NCI-H1930 (cell line): ENCODE measurements at places on chromosomes 1 and 21.
A peak's percentile ranks its signal among the peaks of the same experiment; 100 is the strongest.

GRCh38 chr21:14630556-14631069, 84.5 kb upstream of the SAMSN1 start:
- DNase-seq, result no peak

- DNase-seq, result no peak
These were observed 65.2 kb downstream of the CD247 start for GRCh38 chr1:167453123-167453522.

DNA sequence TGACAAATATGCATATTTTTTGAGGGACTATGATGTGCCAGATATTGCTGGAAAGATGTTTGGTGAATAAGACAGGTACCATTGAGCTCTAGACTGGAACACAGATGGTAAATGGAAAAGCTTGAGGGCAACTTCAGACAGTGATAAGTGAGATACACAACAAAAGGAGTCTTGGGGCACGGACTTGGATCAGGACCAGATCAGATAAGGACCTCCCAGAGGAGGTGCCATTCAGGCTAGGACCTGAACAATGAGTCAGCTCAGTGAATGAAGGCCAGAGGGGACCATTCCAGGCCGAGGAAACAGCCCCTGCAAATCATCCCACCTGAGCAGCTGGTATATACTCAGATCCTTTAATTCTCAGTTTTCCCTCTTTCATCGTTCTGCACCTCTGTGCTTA, 1.8 kb upstream of the KCNJ15 start:
- no peak for DNase-seq

- peak; percentile 49 for DNase-seq
These were observed 11.7 kb upstream of the BNIPL start for GRCh38 chr1:151024540-151025146.

DNA sequence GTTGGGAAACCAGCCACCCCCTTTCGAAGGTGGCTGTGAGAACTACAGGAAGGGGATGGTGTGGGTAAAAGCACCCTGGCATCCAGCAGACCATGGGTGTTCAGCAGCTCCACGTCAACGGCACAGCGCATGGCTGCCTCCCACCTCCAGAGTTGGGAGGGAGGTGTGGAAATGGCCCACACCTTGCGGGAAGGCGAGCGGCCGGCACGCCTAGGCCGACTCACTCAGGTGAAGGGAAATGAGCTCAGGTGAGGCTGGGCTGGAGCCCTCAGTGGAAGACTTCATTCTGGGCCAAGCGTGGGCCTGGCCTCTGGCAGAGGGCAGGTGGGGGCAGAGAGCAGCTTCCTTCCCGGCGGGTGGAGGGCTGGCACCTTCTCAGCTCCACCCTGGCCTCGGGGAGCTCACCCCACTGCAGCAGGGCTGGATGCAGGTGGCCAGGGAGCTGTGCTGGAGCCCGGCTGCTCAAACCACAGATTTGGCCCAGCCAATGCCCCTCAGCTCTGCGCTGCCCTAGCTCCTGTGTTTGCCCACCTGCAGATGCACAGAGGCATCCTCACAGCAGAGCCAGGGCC, 24.8 kb upstream of the ALDH4A1 start:
- no peak for DNase-seq

- DNase-seq, result no peak
These were observed 96.7 kb upstream of the S1PR1 start for GRCh38 chr1:101139821-101140718.

DNA sequence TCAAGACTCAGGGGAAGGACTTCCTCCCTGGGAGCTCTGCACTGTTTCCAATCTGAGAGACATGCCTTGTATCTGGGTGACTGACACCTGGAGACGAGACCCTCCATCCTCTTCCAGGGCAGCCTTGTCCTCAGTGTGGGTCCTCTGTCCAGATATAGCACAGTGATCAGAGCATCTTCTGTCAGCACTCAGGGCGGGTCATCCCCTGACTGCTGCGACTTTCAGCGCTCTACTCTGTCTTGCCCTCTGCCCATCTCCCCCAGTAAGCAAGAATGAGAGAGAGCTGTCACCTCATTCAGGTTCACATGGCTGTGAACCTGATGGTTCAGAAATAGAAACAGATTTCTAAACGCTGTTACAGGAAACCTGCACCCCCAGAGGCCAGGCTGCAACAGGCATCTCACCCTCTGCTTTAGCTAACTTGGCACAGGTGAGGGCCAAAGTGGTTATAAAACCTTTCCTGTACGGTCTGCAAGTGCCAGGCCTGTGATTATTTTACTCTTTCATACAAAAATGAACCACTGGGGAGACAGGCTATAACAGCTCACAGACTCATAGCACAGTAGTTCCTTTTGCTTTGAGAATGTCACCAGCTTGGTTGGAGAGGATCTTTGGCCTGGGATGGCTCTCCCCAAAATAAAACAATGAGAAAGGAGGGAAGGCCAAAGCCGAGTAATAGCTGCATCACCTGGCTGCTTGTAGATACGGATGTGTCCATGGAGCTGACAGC, 11.4 kb upstream of the TENT5C start:
- no peak for DNase-seq

GRCh38 chr1:42853116-42853884, 6.9 kb downstream of the ZNF691 start:
- no peak for DNase-seq

GRCh38 chr1:40711465-40712404, 20.2 kb downstream of the NFYC start:
- DNase-seq, result no peak

- no peak for DNase-seq
These were observed 3.7 kb upstream of the FABP3 start for GRCh38 chr1:31376375-31377134.

DNA sequence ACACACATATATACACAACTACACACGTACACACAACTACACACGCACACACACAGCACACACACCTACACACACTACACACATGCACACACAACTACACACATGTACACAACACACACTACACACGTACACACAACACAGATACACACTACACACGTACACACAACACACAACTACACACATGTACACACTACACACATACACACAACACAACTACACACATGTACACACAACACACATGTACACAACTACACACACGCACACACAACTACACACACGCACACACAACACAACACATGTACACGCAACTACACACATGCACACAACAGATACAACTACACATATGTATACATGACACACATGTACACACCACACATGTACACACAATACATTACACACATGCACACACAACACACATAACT, 318.1 kb downstream of the CAMTA1 start:
- DNase-seq, result no peak

GRCh38 chr1:161910604-161911003, 113.1 kb downstream of the OLFML2B start:
- DNase-seq, result no peak

DNA sequence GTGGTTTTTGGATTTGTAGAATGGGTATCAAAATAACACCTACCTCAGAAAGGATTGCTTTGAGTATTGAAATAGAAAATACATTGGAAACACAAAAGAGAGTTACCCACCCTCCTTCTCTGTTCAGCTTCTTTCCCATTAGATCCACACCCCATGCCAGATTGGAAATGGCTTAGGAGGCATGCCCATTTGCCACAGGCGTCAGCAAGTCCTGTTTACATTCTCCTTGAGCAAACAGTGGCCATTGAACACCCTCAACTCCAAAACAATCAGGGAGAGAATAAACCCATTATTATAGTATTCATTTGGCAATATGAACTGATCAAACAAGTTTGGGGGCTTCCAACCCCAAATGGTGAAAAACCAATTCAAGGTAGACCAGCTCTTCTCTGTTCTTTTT, 2.4 kb downstream of the ELAPOR1 start:
- DNase-seq, result peak; percentile 23

DNA sequence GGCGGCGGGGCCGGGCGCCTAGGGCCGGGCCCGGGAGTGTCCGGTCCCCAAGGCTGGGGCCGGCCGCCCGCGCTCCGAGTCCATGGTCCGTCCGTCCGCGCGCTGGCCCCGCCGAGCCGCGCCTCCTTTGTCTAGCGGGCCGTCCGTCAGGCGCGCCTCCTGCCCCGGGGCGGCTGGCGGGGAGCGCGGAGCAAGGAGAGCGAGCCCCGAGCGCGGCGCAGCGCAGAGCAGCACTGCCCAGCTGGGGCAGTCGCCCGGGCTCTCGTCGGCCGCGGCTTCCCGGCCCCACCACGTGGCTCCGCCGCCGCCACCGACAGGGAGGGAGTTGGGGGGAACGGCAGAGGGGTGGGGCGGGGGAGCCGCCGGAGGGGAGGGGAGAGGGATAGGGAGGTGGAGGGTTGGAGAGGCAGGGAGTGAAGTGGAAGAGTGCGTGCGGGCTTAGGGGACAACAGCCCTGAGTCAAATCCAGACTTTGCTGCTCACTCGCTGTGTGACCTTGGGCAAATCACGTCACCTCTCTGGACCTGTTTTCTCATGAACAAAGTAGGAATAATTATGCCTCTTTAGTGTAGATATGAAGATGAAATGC, at the start of gene NKAIN1:
NKAIN1 (minus strand) TSS at position 235 of the 589 bp plus-strand sequence. CDS start 340 bp downstream, outside the sequence.
- no peak for DNase-seq

- DNase-seq, result no peak
These were observed 11.3 kb downstream of the MRAP start for GRCh38 chr21:32309906-32310460.

- no peak for DNase-seq
These were observed 27.2 kb upstream of the LRRC8C start for GRCh38 chr1:89605692-89606091.

DNA sequence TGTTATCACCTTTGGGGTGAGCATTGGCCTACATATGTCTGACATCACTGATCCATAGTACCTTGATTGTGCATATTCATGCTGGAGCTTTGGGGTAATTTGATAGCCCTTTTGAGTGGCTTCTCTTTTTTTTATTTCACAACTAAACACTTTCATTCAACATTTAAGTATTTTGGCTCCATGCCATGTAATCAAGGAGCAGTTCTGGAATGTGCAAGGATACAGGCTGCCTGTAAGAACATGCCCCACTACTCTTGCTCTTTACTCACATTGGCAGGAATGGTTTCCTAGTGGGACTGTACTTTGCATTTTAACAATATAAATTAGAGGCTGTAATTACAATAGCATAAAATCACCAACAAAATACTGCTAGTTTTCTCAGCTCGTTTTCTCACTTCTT, 300.7 kb upstream of the SPAG17 start:
- DNase-seq, result no peak

- no peak for DNase-seq
These were observed 466.8 kb downstream of the KIF26B start for GRCh38 chr1:245621589-245621988.

- no peak for DNase-seq
These were observed 93.0 kb downstream of the CLIC6 start for GRCh38 chr21:34761758-34762330.

- DNase-seq, result no peak
These were observed 19.3 kb downstream of the ELF3 start for GRCh38 chr1:202029727-202030126.

DNA sequence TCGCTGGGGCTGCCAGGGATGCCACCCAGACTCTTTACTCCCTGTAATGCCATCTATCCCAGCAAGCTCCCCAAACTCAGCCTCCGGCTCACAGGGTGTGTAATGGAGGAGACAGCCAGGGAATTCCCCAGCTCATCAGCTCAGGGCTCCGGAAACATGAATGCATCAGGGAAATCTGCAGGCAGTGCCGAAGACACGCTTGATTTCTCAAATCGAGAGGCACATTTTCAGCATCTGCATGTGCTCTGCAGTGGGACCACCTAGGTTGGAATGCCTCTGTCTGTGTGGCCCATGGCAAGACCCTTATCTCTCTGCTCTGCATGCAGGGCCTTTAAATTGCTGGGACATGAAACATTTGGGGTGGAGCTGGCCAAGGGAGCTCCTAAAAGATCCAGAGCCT, 170.1 kb downstream of the TRABD2B start:
- no peak for DNase-seq

DNA sequence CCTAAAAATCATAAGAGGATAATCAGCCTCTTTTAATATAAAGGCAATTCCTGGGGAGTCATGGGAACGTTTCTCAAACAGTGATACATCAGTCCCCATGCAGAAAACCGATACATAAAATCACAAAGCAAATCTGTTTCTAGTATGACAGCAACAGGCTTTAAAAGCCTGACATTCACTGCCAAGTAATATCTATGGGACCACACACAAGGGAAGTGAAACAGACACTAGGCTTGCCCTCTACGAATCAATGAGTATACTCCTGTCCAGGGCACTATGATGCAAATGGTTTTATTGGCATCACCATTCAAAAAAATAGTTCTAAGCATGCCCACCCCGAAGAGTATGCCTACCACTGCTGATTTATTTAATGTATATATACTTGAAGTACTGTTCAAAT, 54.4 kb downstream of the TIAM1 start:
- DNase-seq, result no peak

DNA sequence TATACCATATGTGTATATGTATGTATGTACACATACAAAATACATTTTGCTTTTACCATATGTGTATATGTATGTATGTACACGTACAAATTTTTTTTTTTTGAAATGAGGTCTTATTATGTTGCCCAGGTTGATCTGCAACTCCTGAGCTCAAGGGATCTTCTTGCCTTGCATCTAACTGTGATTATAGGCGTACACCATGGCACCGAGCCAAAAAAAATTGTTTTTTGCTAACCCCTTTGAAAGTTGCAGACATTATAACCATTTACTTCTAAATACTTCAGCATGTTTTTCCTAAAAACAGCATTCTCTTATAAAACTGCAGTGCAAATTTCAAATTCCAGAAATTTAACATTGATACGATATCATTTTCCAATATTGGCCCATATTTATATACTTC, 147.0 kb downstream of the POU2F1 start:
- DNase-seq, result no peak

DNA sequence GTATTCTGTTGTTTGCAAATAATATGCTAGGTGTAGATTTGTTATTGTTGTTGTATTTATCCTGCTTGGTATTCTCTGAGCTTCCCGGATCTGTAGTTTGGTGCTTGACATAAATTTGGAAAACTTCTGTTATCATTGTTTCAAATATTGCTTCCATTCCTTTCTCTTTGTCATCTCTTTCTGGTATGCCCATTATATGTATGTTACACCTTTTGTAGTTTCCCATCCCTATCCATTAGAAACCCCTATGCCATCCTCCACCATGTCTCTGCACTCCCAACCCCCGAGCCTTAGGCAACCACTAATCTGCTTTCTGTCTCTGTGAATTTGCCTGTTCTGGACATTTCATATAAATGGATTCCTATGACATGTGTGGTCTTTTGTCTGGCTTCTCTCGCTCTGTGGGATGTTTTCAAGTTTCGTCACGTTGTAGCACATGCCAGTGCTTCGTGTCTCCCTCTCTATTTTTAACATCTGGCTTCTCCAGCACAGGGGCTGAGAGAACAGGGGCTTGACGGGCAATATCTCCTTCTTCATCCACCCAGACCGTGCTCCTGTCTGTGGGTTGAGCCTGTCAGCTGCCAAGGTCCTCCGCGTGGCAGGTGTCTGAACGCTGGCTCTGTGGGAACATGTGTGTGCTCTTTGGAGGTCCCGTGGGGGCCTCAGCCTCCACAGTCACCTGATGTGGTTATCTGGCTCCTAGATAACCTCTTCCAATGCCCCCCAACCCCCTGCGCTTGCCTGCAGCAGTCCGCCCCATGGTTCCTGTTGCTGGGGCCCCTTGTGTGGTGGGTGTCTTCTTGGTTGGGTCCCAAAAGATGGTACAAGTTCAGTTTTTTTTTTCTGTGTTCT, 32.8 kb upstream of the MAN1C1 start:
- DNase-seq, result no peak
